ENCODE measurements at places on chromosomes 2 and 18. TPM values are rescaled to one million over a fixed set of nuclear protein-coding genes. Genes with fewer than 3 reads are reported as not detected.
A peak's percentile ranks its signal among the peaks of the same experiment; 100 is the strongest.

DNA sequence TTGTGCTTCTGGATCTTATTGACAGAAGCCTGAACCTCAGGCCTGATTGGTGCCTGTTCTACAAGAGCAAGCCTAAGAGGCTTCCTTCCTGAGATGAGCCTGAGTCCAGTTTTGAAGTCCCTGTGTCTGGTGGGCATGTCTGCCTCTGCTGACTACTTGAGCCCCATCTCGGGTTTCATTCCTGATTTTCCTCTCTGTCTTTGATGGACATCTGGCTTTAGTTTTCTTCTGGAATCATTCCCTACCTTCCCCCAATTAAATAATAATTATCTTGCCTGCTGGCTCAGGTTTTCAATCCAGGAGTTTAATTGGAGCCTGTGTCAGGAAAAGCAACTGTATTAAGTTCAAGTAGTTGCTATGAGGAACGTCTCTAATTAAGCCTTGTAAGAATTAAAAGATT lies 135.5 kb upstream of the MC4R start:
- no peaks in the 10 kb centered on the region for H3K27me3 ChIP-seq
- no peaks in the 10 kb centered on the region for H3K4me1 ChIP-seq
- DNase-seq, result no peak
- no peaks in the 10 kb centered on the region for H3K36me3 ChIP-seq
- H3K4me3 ChIP-seq, result no peak overlapping the region

GRCh38 chr2:226440127-226440918 lies 359.3 kb downstream of the IRS1 start:
- H3K36me3 ChIP-seq, result no peaks in the 10 kb centered on the region
- no peak overlapping the region for H3K4me3 ChIP-seq
- no peaks in the 10 kb centered on the region for H3K27me3 ChIP-seq
- no peak for DNase-seq
- no peak overlapping the region for H3K27ac ChIP-seq

GRCh38 chr2:235594041-235594440 lies 100.2 kb downstream of the AGAP1 start:
- H3K27ac ChIP-seq, result no peak overlapping the region
- H3K36me3 ChIP-seq, result no peaks in the 10 kb centered on the region
- peaks cover 14% of the 10 kb centered on the region for H3K27me3 ChIP-seq
- no peaks in the 10 kb centered on the region for H3K4me1 ChIP-seq
- no peak overlapping the region for H3K4me3 ChIP-seq

- no peak overlapping the region for H3K4me3 ChIP-seq
- H3K4me1 ChIP-seq, result peaks cover 38% of the 10 kb centered on the region
- DNase-seq, result no peak
- H3K36me3 ChIP-seq, result peaks cover 12% of the 10 kb centered on the region
Observed at GRCh38 chr2:98552499-98553179, 55.7 kb downstream of the COA5 start.

DNA sequence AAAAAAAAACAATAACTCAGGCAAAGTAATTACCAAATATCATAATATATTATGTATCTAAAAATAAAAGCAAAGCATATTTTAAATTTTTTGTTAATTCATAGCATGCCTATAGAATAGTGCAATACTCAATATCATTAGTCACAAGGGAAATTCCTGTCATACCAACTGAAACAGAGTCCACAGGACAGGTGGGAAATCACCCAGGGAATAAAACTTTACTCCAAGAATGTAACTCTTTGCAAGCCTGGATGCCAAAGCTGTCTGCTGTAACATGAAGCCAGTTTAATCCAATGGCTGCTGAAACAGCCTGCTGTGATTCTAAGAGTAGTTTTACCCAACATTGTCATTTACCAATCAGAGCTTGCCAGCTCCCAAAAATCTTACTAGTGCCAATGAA lies 40.0 kb upstream of the SULT1C3 start:
- H3K27ac ChIP-seq, result no peak overlapping the region
- peaks cover 10% of the 10 kb centered on the region for H3K36me3 ChIP-seq
- H3K4me1 ChIP-seq, result no peaks in the 10 kb centered on the region
- H3K4me3 ChIP-seq, result no peak overlapping the region

DNA sequence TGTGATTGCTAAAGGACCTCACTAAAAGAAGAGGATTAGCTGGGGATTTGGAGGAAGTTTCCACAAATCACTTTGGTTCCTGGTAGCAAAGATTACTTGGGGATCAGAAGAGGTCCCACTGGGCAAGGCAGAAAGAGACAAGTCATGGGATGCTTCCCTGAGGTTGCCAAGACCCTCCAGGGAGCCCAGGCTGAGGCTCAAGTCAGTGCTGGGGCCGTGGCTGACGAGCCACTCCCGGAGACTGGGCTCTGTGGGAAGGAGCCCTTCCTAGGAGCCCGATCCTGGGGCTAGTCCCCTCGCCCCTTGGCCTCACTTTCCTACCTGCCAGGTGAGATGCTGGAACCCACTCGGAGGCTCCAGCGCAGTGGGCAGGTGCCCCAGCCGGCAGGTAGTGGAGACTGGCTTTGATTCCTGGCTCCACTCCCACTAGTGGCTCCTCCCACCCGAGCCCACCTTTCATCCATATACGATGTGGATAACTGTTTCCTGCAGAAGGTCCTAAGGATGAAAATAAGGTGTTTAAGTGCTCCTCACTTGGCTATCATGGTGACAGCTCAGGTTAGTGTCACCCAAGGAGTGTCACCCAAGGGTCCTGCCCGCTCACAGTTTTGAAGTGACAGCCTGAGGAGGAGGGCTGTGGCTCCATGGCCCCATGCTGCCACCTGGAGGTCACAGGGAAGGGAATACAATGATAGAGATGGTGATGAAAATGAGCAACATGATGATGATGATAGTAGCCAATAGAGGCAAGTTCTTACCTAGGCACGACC lies 100.5 kb downstream of the CAPN13 start:
- H3K36me3 ChIP-seq, result peaks cover 11% of the 10 kb centered on the region
- peaks cover 15% of the 10 kb centered on the region for H3K27me3 ChIP-seq
- H3K4me3 ChIP-seq, result no peak overlapping the region

- no peak overlapping the region for H3K4me3 ChIP-seq
- no peak for DNase-seq
- no peaks in the 10 kb centered on the region for H3K27me3 ChIP-seq
Observed at GRCh38 chr18:77522051-77522675, 272.5 kb downstream of the GALR1 start.

GRCh38 chr2:174493549-174494331 lies 6.9 kb upstream of the GPR155 start:
- peak overlapping the region; percentile 88 for H3K27ac ChIP-seq
- no peaks in the 10 kb centered on the region for H3K36me3 ChIP-seq
- peak overlapping the region; percentile 87 for H3K4me3 ChIP-seq
- no peak for DNase-seq

GRCh38 chr2:133838642-133839365 lies 270.5 kb upstream of the NCKAP5 start:
- no peak overlapping the region for H3K4me3 ChIP-seq
- H3K27me3 ChIP-seq, result peaks cover 8% of the 10 kb centered on the region
- H3K36me3 ChIP-seq, result no peaks in the 10 kb centered on the region
- no peak overlapping the region for H3K27ac ChIP-seq

GRCh38 chr2:54528311-54528955 lies 72.3 kb downstream of the SPTBN1 start:
- no peaks in the 10 kb centered on the region for H3K27me3 ChIP-seq
- H3K4me3 ChIP-seq, result no peak overlapping the region
- H3K4me1 ChIP-seq, result no peaks in the 10 kb centered on the region
- no peak for DNase-seq
- no peak overlapping the region for H3K27ac ChIP-seq

- no peaks in the 10 kb centered on the region for H3K4me1 ChIP-seq
- DNase-seq, result no peak
- H3K27me3 ChIP-seq, result peaks cover 2% of the 10 kb centered on the region
- H3K36me3 ChIP-seq, result no peaks in the 10 kb centered on the region
- H3K4me3 ChIP-seq, result no peak overlapping the region
Observed at GRCh38 chr2:61704364-61704763, 149.5 kb downstream of the FAM161A start.

DNA sequence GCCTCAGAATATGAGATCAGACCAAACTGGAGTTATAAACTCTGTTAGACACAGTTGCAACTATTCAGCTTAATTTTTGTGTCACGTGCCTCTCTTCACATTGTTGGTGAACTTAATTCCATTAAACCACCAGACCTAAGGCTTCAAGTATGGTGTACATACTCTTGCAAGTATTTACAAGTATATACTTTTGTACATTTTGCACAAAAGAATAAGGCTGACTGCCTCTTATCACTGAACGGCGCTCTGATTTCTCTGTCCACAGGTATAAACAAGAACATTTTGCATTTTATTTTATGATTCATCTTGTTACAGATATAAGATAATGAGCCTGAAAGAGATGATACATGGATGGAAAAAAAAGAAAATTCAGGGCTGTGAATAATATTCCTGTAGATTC lies 269.7 kb upstream of the ACVR2A start:
- no peak for DNase-seq
- H3K27me3 ChIP-seq, result no peaks in the 10 kb centered on the region
- H3K36me3 ChIP-seq, result no peaks in the 10 kb centered on the region
- no peaks in the 10 kb centered on the region for H3K4me1 ChIP-seq
- no peak overlapping the region for H3K27ac ChIP-seq

DNA sequence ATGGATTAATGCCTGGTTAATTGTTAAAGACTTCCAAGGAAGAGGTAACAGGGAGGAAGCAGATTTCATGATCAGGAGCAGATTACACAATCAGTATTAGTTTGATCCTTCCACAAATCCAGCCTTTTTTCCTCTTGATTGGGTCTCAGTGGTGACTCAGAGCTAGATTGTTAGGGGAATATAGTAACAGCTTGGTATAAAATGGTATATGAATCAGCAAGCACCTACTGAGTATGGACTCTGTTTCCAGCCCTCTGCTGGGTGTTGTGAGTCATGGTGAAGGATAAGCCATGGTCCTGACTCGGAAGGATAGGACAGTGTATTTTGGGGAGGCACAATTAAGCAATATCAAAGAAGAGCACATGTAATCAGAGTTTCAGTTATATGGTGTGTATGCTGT lies 272.4 kb upstream of the DPP10 start:
- no peaks in the 10 kb centered on the region for H3K4me1 ChIP-seq
- no peak for DNase-seq
- peaks cover 16% of the 10 kb centered on the region for H3K27me3 ChIP-seq
- H3K4me3 ChIP-seq, result no peak overlapping the region
- no peak overlapping the region for H3K27ac ChIP-seq
- H3K36me3 ChIP-seq, result no peaks in the 10 kb centered on the region

DNA sequence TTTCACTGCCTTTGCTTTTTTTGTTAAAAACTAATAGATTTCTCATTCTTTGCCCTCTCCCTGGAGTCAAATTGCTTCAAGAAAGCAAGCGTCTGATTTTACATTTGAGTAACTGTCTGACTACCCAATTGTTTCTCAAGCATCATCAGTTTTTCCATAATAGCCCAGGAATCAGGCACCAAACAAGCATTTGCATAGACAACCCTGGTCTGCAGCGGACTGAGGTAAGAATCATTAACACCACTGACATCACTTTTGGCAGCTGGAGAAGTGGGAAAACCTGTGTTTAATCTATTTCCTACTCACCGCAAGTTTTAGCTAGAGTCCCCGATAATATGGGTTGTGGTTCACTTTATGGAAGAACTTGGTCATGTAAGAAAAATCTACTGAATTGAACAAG lies 55.7 kb downstream of the IRS1 start:
- H3K4me3 ChIP-seq, result no peak overlapping the region
- DNase-seq, result no peak
- H3K4me1 ChIP-seq, result no peaks in the 10 kb centered on the region

DNA sequence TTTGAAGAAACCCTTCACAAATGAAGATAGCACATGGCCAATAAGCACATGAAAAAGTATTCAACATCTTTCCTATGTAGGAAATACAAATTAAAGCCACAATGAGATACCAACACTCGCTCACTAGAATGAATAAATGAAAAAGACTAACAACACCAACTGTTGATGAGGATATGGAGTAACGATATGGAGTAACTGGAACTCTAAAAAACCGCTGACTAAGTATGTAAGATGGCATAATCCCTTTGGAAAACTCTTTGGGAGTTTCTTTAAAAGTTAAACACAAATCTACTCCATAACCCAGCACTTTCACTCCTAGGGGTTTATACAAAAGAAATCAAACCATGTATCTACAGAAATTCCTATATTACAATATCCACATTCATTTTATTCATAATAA lies 220.5 kb downstream of the AFF3 start:
- peaks cover 7% of the 10 kb centered on the region for H3K27me3 ChIP-seq
- no peak for DNase-seq
- H3K4me1 ChIP-seq, result no peaks in the 10 kb centered on the region
- no peak overlapping the region for H3K27ac ChIP-seq

DNA sequence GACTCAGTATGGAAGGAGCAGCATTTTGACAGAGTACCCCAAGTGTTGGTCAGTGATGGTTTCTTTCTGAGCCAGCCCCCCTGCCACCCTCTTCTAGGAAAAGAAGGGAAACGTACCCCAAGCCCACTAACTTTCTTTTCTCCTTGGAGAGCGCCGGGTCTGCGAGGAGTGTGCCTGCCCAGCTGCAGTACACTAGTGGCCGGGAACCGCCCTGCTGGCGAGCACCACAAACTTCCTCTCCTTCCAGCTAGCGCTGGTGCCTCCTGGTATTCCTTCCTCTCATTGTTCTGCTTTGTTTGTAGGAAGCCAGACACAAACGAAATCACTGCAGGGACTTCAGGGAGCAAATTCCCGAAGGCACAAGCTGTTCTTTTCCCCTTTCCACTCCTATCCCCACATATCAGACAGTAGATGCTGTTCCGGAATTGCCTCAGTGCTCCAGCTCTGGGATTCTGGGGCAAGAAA lies 1.8 kb downstream of the CCDC85A start:
- DNase-seq, result no peak
- H3K4me1 ChIP-seq, result no peaks in the 10 kb centered on the region
- no peak overlapping the region for H3K27ac ChIP-seq
- H3K36me3 ChIP-seq, result no peaks in the 10 kb centered on the region
- peaks cover 47% of the 10 kb centered on the region for H3K27me3 ChIP-seq
- H3K4me3 ChIP-seq, result no peak overlapping the region

- H3K27ac ChIP-seq, result no peak overlapping the region
- peaks cover 7% of the 10 kb centered on the region for H3K36me3 ChIP-seq
- H3K4me1 ChIP-seq, result peaks cover 22% of the 10 kb centered on the region
- no peak overlapping the region for H3K4me3 ChIP-seq
Observed at GRCh38 chr2:181172676-181173075, 192.3 kb downstream of the UBE2E3 start.

- no peaks in the 10 kb centered on the region for H3K36me3 ChIP-seq
- H3K4me3 ChIP-seq, result no peak overlapping the region
- H3K27ac ChIP-seq, result no peak overlapping the region
- H3K27me3 ChIP-seq, result peaks cover 5% of the 10 kb centered on the region
- DNase-seq, result no peak
Observed at GRCh38 chr18:24388957-24389356, 8.7 kb downstream of the OSBPL1A start.

ZAP70 gene
- 191 TPM for total RNA-seq

GTF2A1L gene
- total RNA-seq, result not detected

IL1R2 gene
- not detected for total RNA-seq

PGAP1 gene
- total RNA-seq, result 65.0 TPM

IL1F10 gene
- total RNA-seq, result not detected

PROC gene
- not detected for total RNA-seq

CHST9 gene
- total RNA-seq, result not detected

TEX44 gene
- total RNA-seq, result not detected

Data from natural killer cell treated with Interleukin-12 subunit alpha and Interleukin-12 subunit beta and Interleukin-15 and Interleukin-18, amount 100 ng/mL, for 72 hours (primary cell).